ENCODE measurements at places on chromosomes 5 and 9.

DNA sequence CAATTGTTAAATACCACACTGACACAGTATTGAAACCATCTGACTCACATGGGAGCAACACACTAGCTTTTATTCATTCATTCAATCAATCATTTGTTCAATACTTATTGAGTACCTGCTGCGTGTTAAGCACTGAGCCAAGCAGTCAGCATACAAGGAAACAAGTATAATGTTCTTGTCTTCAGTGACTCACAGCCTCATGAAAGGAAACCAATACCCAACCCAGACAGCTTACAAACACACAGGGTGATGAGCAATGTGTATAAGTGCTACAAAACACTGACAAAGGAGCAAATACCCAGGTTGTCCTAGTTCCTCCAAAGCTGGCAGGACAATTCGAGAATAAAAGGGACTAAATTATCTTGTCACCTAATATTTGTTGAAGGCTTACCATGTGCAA, 67.6 kb upstream of the RASEF start:
- DNase-seq: no peak

DNA sequence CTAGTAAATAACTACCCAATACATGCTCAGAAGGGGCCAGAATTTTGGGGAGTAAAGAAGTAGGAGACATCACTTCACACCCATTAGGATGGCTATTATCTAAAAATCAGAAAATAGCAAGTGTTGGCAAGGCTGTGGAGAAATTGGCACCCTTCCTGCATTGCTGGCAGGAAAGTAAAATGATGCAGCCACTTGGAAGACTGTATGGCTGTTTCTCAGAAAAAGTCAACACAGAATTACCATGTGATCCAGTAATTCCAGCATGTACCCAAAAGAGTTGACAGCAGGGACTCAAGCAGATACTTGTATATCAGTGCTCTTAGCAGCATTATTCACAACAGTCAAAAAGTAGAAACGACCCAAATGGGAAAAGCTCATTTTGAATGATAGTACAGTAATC, 107.6 kb downstream of the APBA1 start:
- DNase-seq: no peak

DNA sequence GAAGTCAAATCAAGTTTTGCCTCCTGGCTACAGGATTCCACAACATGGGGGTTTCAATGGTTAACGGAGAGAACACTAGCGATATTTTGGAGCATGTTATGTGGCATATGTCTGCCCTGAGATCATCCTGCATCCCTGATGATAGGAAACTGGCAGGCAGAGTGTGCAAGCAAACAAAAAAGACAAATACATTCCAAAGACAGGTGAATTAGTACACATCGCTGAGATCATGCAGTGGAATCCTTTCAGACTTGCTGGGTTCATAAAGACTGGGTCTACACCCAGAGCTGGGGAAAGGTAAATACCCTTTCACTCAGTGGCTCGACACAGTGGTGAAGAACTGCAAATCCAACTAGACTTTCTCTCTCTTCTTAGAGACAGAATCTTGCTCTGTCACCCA, 286.5 kb downstream of the EFNA5 start:
- DNase-seq: no peak

DNA sequence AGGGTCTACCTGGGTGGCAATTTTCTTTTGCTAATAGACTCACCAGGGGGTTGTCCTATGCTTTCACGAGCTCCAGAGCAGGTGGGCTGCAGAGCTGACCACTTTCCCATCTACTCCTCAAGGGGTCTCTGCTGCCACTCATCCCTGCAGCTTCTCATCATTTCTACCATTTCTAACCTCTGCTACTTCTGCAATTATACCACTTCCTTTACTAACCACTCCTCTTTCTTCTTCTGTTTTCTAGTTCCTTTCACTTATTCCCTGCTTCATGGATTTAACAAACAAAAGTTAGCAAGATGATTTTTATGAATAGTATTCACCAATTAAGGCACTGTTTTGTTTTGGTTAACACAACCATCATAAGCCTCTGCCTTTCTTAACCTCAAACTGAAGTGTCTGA, 34.5 kb upstream of the NIPBL start:
- no peak for DNase-seq

- DNase-seq: no peak
These were observed 74.0 kb upstream of the PITX1 start for GRCh38 chr5:135107986-135108385.

DNA sequence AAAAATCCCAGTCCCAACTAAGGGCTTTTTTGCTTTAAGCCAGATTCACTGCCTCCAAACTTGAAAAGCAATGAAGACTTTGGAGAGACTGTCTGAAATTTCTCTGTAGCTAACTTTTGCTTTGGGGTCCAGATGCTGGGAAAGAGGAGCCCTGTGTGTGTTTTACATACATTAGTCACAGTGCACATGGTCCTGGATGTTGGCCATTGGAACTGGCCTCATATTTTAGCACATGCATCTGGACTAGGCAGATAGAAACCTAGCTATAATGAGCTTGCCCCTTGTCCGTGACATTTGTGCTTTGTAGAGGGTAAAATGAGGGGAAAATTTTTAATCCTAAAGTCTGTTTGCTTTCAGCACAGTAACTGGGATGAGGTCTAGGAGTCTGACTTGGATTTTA, 421.7 kb downstream of the CDK5RAP2 start:
- no peak for DNase-seq

DNA sequence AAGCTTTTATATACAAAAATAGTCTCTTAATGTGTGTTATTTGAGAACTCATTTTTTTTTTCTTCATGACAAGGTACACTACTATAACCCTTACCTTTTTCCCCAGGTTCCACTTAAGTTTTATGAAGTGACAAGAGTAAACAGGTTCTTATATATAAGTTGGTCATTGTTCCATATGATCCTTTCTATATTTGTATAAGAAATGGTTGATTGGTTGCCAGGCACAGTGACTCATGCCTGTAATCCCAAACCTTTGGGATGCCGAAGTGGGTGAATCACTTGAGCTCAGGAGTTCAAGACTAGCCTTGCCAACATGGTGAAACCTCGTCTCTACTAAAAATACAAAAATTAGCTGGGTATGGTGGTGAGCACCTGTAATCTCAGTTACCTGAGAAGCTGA, 108.3 kb downstream of the PCSK1 start:
- DNase-seq: no peak

- no peak for DNase-seq
These were observed 394.1 kb downstream of the ZNF608 start for GRCh38 chr5:124352312-124352711.

DNA sequence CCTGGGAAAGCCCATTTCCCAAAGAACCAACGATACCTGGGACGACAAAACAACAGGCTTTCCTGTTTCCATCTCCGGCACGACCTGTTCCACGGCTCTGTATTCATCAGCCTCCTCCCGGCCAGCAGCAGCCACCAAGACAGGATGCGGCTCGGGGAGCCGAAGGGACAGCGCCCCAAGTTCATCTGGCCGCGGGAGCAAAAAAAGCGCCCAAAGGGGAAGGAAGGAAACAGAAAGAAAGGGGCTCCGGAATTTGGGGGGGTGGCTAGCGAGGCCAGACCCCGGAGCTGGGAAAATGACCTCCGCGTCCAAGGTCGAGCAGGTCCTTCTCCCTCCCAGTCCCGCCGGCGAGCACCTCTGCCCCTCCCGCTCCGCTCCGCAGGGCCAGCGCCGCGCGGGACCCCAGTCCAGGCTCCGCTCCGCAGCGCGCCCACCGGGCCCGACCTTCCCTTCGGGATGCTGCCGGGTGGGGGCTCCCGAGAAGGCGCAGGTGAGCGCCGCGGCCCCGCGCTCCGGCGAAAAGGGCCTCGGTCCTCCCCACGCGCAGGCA, 608 bp downstream of the ELOVL7 start:
- peak; percentile 33 for DNase-seq

GRCh38 chr5:167886196-167886595, 405.2 kb upstream of the WWC1 start:
- no peak for DNase-seq

DNA sequence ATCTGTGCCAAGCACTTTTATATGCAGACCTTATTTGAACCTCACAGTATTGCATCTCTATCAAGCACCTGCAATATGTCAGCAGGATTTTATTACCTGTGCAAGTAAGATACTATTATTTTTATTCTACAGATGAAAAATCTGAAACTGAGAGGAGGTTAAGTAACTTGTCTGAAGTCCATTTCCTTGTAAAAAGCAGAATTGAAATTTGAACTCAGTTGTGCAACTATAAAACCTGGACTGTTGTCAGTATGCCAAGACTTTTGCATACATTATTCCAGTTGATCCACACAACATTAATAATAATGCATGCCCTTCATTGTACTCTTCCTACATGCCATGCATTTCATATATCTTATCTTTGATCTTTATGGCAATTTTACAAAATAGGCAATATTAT, 82.2 kb upstream of the BRINP1 start:
- DNase-seq: no peak

- peak; percentile 69 for DNase-seq
These were observed 22.8 kb downstream of the SMIM3 start for GRCh38 chr5:150801117-150801927.

DNA sequence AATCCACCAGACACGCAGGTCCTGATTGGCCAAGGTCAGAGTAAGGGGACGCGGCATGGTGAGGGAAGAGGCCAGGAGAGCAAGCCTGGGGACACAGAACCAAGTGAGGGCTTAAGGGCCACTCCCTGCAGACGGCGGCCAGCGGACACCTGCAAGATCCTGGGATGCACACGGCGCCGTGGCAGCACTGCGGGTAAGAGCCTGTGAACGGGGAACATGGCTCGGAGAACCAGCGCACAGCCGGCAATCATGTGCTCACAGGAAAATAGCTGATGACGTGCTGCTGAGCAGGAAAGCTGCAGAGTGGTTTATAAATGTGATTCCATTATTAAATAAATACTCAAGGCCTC, 27.0 kb upstream of the NSMF start:
- DNase-seq: no peak

DNA sequence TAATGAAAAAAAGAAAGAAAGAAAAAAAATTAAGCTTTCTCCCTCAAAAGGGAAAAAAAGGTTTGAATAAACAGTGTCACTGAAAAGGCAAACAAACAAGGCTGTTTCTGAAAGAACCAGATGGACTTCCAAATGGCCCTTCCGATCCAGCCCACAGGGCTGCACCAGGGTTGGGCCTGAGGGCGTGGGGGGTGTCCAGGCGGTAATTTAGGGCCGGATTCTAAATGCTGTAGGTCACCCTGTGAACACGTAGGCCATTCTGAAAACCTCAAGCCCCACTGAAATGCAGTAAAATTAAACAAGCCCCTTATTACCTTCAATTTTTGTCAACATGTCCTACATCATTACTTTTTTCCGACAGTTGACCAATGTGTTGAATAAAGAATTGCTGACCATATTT, 132.1 kb downstream of the HSD17B3 start:
- no peak for DNase-seq

DNA sequence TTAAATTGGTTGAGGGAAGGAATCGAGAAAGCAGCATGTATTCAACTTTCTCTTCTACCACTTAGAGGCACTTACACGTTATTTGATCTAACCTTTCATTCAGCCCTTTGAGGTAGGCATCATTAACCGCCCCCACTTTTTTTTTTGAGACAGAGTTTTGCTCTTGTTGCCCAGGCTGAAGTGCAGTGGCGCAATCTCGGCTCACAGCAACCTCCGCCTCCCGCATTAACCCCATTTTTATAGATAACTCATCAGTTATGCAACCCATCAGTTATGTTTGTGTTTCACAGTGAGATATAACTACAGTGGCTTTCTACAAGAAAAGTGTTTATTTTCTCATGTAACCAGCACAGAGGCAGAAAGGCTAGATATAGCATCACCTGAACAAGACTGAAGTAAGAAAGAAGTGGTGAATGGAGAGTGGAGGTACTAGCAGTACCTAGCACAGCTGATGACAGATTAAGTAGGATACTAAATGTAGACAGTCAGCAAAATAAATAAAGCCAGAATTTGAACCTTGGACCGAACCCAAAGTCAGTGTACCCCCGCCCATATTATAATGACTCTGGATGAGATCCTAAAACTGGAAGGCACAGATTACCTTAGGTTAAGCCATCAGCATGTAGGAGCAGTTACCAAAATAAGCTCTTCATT, 91.2 kb downstream of the PJA2 start:
- DNase-seq: no peak

DNA sequence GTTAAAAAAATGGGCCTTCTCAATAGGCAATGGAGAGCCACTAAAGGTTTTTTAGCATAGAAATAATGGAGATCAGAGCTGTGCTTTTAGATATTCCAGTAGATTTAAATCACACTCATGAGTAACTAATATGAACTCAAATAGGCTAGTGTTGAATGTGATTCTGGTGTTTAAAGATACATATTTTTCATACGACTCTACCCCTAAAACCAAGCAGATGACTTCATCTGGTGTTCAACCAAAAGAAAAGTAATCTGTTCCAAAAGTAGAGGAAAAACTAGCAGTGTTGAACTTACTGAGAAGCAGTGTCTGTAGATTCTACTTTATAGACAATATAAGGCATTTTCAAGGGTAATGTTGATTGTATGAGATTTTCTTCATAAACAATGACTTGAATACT, 138.1 kb downstream of the TSSK1B start:
- no peak for DNase-seq

DNA sequence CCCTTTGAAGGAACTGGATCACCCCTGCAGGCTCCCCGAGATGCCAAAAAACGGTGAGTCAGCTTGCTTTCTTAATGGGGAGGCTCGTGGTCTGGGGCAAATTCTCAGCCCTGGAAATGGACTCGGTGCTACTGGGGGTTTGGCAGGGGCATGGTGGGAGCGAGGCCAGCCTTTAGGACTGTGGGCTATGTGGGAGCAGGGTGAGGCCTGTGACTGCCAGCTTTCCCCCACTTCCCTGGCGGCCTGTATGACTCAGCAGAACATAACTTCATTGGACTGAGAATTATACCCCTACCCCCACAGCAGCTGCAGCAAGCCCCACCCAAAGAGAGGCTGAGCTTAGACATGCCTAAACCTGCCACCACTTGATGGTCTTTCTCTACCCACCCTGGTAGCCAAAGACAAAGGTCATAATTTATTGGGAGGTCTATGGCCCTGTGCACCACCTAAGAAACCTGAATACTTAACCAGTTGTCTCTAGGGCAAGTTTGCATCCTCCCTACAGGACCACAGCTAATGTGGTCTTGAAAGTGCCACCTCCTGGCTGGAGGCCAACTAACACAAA, 325.3 kb downstream of the TLE1 start:
- no peak for DNase-seq

DNA sequence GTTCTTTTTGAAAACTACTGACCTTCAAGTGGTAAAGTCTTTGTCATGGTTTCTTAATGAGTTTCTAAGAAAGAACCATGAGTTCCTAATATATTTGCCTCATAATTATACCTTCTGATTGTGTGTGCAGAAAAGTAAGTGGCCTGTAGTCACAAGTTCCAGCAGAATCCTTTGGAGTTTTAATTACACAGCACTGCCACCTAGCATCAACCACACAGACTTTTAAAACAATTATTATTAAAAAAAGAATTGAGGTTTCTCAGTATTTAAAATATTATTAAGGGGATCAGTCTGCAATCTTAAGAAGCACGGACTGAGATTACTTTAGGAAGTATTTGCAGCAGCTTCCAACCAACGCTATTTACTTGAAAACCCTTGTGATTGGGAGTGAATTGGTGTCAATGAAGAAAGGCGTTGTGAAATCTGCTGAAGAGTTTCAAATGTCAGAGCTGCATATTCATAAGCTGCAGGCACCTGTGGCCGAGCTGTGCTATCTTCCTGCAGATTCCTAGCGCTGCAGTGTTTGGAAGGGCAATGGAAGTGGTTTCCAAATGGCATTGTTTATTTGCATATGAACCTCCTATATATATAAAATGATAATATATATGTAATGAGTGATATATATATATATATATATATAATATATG, 1074.2 kb upstream of the WWC1 start:
- peak; percentile 3 for DNase-seq

All from midbrain (tissue), 1 donor.